ENCODE measurements at places on chromosomes 7 and 10.

GRCh38 chr7:20331910-20332813 is 1.5 kb downstream of the ITGB8 start:
- DNase-seq = no peak

DNA sequence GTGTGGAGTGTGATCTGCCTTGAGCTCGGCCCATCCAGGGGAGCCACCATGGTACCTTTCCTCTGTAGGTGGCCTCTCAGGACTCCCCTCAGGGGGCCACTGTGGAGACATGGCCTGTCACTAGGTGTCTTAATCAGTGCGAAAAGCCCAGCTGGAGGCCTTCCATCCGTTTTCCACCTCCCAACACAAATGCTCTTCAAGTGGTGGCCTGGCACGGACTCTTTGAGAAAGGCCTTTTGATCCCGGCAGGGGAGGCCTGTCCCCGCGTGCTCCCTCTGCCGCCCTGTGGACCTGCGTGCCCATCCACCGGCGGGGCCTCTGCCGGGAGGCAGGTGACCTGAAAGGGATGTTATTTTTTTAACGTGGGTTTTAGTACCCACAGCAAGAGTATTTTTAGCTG is 149.5 kb downstream of the RGS10 start:
- no peak for DNase-seq

DNA sequence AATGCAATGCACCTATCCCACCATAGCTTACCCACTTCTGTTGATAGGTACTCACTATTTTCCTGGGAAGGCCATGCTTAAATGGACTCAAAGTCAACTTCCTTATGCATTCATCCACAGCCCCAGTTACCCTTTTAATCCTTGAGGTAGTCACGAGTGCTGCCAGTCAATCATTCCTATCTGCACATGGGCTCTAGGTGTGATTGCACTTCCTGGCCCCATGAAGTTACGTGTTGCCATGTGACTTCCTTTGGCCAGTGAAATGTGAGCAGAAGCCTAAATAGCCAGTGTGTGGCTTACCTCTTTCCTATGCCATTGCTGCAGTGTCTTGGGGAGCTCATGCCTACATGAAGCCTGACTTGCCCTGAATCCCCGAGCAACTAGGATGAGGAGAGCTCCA is 23.5 kb upstream of the EIF5AL1 start:
- no peak for DNase-seq

DNA sequence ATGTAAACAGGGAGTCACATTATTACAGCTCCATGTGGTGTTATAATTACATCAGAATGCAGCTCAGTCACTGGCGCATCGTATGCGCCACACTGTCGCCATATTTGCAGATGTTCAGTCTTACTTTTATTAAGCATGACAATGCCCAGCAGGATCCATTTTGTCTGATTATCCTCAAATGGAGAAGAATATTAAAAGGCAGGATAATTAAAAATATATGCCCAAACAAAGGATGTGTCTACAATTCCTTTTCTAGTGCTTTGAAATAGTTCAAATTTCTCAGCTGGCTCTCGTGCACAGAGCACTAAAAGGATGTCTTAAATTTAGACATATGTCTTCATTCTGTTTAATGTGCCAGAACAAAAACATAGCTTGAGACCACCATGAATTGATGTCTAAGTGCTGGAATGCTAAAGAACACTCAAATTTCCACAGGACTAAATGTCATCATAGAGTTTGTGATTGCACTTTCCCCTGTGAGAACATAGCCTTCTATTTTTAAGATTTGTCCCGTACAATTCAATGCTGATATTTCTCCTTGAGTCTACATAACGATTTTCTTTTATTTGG is 168.0 kb downstream of the DKK1 start:
- DNase-seq = no peak

DNA sequence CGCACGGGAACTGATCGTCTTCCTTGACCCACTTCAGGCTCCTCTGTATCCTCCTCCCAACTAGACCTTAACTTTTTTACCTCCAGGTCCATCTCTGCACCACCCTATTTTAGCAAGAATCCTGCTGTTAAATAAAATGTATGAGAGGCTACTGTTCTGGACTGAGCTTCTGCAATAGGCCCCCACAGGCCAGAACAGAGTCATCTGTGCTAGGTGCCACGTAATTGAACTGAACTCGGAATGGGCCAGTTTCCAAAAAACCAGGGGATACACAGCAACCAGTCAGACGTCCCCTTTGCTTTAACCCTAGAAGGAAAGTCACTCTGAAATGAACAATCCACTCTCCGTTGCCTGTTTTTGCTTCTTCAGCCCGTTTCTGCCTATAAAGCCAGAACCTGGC is 71.3 kb downstream of the CHST15 start:
- DNase-seq = no peak

DNA sequence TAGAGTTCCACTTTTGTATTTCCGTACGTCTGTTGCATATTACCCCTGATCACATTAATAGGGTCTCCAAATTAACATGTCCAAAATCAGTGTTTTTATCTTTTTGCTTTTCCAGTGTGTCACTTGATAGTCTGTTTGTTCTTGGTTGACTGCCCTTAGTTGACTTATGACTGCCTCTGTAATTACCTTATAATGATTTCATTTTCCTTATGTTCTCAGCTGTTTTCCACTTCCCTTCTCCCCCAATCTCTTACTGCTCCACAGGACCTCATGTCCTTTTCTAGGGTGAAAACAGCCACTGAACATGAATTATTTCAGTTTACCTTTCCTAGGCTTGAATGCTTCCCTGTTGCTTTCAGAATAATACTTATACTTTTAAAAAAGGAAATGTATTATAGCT is 54.7 kb downstream of the MAPK8 start:
- no peak for DNase-seq

DNA sequence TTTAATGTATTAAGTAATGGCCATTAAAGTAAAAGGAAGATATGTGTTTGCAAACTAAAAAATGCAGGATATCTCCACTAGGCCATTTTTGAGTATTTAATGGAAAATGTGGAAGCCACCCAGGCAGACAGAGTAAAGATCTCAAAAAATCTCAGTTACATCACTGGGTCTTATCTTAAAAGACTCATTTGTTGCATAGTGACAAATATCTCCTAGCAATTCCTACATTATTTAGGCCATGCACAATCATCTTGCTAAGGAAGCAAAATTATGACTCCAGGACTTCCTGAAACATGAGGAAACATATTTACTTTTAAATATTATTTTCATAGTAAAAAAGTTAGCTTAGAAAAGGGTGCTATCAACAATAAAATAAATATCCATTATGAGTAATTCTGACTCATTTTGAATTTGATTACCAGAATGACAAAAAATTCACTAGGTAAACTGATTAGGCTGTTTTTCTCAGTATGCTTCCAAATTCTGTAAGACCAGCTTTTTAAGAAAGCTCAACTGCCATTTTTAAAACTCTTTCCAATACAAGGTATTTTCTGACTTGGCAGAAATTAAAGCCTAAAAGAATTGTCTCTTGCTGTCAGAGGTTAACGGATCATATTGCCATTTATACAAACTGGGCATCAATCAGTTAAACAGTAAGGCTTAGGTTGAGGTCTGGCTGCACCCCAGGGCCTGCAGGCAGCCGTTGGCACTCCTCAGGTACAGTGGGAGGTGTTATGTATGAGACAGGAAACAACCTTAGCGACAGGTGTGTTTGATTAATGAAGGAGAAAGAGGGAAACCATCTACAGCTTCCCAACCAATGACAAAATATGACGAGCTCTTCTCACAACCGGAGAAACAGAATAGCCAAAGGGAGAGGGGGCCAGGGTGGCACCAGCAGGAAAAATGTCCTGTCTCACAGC is 31.8 kb downstream of the PCLO start:
- DNase-seq = no peak

- no peak for DNase-seq
Measured at GRCh38 chr10:98374217-98374985, 40.6 kb downstream of the PYROXD2 start.
